Activated CD4-positive, alpha-beta memory T cell treated with anti-CD3 and anti-CD28 coated beads for 36 hours (primary cell): ENCODE measurements at places on chromosomes 2 and 18. TPM values are rescaled to one million over a fixed set of nuclear protein-coding genes. Genes with fewer than 3 reads are reported as not detected.
A peak's percentile ranks its signal among the peaks of the same experiment; 100 is the strongest.

GRCh38 chr18:11947214-11948191 is 33.8 kb upstream of the IMPA2 start:
- no peaks in the 10 kb centered on the region for H3K36me3 ChIP-seq
- peak overlapping the region; percentile 67 for H3K4me3 ChIP-seq
- DNase-seq, result peak; percentile 76
- H3K4me1 ChIP-seq, result peaks cover 8% of the 10 kb centered on the region

GRCh38 chr2:37609782-37610181 is 61.7 kb downstream of the CDC42EP3 start:
- no peak overlapping the region for H3K27ac ChIP-seq
- peaks cover 12% of the 10 kb centered on the region for H3K4me1 ChIP-seq
- no peaks in the 10 kb centered on the region for H3K27me3 ChIP-seq
- no peak overlapping the region for H3K4me3 ChIP-seq
- DNase-seq, result no peak

Gene LBX2
- 0.63 TPM for total RNA-seq

Gene GREB1L
- not detected for total RNA-seq

Gene NETO1
- total RNA-seq, result not detected
